ENCODE measurements at places on chromosomes 6 and 20.

DNA sequence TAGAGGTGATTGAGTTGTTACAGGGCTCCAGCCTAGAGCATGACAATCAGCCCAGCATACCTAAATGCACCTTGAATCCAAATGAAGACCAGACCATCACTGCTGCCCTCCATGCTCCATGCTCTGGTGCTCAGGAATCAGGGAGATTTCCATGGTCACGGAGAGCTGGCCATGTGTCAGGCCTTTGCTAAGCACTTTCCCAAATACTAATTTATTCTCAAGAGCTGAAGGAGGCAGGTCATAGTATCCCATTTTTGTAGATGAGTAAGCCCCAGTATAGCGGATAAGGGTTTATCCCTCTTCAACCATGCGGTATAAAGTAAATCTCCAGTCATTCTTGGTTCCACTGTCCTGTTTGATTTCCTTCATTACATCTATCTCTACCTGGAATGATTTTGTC is 240.8 kb downstream of the TFAP2A start:
- no peak for DNase-seq

DNA sequence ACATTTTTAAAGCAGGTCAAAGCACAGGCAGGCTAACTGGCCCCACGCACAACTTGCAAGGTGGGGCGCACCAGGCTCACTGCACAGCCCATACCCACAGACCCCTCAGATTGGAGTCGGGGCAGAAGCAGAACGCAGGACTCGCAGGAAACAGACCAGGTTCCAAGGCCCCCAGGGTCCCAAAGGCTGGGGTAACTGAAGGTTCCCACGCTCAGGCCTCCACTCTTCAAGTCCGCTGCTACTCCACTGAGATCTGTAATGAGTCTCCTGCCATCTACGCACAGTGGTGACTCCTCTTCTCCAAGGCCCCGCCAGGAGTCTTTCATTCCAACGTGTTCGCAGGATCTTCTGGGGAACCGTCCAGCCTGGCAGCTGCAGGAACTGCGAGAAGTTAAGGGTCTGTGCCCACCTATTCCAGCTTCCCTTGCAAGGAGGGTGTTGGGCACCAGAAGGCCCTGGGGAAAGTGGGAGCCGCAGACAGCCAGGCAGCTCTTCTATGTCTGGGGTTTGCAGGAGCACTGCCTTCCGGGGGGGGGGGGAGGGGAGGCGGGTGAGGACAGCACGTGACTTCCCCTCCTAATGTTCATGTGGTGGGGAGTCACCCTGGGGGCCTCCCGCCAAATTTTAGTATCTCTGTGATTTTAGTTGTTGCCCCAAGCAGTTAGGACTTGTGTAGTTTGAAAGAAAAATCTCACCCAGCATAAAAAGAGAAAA is 2.0 kb upstream of the TAF4 start:
- no peak for DNase-seq

- peak; percentile 91 for DNase-seq
Observed at GRCh38 chr6:81562169-81562568, 190.3 kb downstream of the TENT5A start.

- DNase-seq = peak; percentile 30
Observed at GRCh38 chr6:87656857-87657256, 45.2 kb downstream of the AKIRIN2 start.

DNA sequence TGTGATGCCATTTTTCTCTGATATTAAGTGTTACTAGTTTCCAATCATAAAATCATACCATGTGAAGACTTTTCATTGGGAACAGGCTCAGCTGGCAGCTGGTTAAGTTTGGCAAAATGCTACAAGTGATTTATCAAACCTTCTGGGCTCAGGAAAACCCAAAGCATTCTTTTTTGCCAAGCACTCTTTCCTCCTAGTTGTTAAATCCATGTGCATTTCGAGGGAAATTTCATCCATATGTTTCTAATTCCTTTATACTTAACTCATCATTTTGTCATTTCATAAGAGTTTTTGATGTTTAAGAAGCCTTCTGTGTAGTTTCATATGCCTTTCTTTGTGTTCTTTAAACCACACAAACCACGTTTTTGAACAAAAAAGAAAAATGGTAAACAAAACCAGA is 217.6 kb upstream of the PDE10A start:
- peak; percentile 32 for DNase-seq
